ENCODE measurements at places on chromosomes 16 and 17. TPM values are rescaled to one million over a fixed set of nuclear protein-coding genes. Genes with fewer than 3 reads are reported as not detected.

Gene PLLP
- 1.2 TPM for total RNA-seq

Gene SULT1A1
- 7.3 TPM for total RNA-seq

Gene PYY
- total RNA-seq, result not detected

Gene CORO1A
- total RNA-seq, result 15.9 TPM

DNA sequence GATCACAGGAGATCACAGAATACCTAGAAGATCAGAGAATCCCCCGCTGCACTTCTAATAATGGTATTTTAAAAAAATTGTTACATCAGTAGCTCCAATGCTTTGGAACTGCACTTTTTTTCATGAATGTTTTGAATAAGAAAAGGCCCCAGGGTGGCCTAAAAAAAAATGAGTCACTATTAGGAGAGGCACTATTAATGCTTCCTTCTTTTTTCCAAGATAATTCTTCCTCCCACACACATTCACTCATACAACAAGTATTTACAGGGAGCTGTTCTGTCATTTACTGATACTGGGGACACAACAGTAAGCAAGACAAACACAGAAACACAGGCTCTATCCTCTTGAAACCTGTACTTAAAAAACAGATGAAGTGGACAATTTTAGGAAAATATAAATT lies 675 bp upstream of the PDZD9 start:
- no peak for DNase-seq

Gene PNMT
- total RNA-seq, result 2.2 TPM

- DNase-seq, result no peak
Observed at GRCh38 chr16:72847187-72848027, 200.5 kb downstream of the ZFHX3 start.

Gene SLC52A1
- total RNA-seq, result not detected

Gene CBX8
- 8.4 TPM for total RNA-seq

DNA sequence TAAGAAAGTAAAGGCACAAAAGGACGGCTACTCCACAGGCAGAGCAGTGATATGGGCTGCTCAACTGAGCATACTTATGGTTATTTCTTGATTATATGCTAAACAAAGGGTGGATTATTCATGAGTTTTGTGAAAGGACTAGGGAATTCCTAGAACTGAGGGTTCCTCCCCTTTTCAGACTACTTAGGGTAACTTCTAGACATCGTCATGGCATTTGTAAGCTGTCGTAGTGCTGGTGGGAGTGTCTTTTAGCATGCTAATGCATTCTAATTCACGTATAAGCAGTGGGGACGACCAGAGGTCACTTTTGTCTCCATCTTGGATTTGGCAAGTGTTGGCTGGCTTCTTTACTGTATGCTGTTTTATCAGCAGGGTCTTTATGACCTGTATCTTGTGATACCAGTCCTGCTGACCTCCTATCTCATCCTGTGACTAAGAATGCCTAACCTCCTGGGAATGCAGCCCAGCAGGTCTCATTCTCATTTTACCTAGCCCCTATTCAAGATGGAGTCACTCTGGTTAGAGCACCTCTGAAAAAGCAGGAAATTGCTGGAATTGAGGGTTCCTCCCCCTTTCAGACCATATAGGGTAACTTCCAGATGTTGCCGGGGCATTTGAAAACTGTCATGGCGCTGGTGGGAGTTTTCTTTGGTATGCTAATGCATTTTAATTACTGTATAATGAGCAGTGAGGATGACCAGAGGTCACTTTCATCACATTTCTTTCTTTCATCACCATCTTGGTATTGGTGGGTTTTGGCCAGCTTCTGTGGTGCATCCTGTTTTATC lies 388.5 kb downstream of the XYLT1 start:
- no peak for DNase-seq

- no peak for DNase-seq
Observed at GRCh38 chr16:29767062-29767461, 11.0 kb upstream of the ZG16 start.

- no peak for DNase-seq
Observed at GRCh38 chr16:50021544-50021943, 3.5 kb upstream of the CNEP1R1 start.

GRCh38 chr17:73901661-73902415 lies 257.6 kb upstream of the SDK2 start:
- DNase-seq, result no peak

DNA sequence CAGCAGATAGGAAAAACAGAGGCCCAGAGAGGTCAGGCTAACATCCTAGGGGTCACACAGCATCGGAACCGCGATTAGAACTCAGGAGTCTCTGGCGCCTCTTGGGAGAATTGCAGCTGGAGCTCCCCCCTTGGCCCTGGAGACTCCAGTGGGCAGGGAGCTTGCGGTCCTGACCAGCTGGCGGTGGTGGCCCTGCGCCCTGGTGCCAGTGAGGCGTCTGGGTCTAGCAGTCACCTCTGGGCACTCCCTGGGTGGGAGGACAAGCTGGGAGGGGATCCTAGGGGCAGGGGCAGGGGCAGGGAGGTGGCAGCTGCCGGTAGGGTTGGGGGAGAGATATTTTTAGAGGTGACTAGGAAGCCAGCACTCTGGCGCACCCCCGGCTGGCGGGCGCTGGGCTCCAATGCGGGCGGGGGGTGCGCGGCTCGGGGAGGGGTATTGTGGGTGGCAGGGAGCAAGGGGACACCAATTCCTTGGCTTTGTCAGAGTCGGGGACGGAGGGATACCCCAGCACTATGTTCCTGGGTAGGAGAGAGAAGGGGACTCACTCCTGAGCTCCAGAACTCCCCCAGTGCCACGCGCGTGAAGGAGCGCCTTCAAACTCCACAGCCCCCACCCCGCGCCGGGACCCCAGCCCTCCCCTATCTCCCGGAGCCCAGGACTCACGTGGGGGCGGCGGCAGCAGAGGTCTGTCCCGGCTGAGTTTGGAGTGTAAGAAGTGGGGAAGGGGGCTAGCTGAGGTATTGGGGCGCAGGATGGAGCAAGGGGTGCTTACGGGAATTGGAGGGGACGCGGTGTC lies 584 bp downstream of the PHOSPHO1 start:
- no peak for DNase-seq

Measured in occipital lobe (tissue), 3 donors.